ENCODE measurements at places on chromosomes 2 and 18. TPM values are rescaled to one million over a fixed set of nuclear protein-coding genes. Genes with fewer than 3 reads are reported as not detected.

NOSTRIN gene
- not detected for total RNA-seq

DNA sequence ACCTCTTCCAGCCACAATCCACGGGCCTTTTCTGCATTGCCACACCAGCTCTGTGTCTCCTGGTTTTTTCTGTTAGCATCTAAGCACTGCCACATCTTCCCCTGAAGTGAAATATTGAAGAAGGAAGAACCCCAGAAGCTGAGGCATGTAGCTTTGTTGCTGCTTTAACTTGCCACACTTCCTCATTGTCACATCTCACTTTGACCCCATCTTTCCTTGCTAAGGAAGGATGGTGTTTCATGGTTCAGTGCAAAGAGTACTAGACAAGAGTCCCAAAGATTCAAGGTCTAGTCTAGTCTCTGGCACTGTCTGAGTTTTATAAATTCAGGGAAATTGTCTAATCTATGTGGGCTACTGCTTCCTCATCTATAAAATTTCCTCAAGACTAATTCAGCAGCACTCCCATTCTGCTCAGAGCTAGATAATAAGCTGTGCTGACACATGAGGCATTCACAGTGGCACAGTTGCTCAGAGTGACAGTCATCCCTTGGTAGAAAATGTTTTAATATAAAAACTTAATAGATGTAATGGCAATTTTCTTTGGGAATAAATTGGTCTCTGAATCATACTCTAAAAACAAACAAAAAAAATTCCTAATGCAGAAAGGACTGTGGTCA, 483.0 kb upstream of the ID2 start:
- DNase-seq, result no peak

MAP2 gene
- 1.5 TPM for total RNA-seq

GRCh38 chr2:121831841-121832240, 76.4 kb downstream of the TSN start:
- DNase-seq, result no peak

DNA sequence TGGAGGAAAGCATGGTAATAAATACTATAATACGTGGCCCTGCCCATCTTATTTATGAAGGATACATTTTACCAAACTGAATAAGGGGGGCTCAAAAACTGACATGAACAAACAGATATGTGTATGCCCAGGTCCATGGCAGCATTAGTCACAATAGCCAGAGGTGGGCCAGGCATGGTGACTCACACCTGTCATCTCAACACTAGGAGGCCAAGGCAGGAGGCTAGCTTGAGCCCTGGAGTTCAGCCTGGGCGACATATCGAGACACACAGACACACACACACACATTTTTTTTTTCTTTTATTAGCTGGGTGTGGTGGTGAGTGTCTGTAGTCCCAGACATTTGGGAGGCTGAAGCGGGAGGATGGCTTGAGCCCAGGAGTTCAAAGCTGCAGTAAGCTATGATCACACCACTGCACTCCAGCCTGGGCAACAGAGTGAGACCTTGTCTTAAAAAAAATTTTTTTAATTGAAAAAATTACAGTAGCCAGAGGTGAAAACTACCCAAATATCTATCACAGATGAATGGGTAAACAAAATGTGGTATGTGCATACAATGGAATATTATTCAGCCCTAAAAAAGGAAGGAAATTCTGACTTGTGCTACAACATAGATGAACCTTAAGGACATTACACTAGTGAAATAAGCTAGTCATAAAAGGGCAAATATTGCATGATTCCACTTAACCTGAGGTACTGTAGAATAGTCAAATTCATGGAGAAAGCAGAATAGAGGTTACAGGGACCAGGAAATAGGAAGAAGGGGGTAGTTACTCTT, 8.0 kb downstream of the ATP8B1 start:
- peak; percentile 42 for DNase-seq

GRCh38 chr2:37771600-37772088, 100.2 kb upstream of the CDC42EP3 start:
- DNase-seq, result no peak

GREB1 gene
- 1.2 TPM for total RNA-seq

GRCh38 chr2:88897715-88898114, 206.2 kb downstream of the RPIA start:
- DNase-seq, result no peak

CDH7 gene
- 1.5 TPM for total RNA-seq

- DNase-seq, result no peak
Measured at GRCh38 chr18:58495634-58496033, 133.3 kb downstream of the ALPK2 start.

DNA sequence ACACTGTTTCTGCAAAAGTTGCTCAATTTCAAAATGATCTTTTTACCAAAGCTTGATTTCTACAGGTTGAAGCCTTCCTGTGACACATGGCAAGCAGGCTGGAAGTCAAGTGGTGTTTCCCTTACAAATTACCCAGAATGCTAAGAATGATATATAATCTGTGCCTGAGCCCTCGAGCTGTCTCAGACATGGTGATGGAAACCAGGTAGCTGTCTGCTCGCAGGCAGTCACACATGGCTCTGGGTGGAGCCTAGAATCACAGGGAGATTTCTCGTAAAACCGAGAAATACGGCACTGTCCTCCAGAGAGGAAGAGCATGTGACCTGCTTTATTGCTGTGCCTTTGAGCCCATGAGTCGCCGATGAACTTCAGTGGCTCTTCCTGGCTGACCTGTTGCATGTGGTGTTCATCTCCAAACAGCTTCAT, 392.9 kb downstream of the ZNF521 start:
- peak; percentile 18 for DNase-seq

DNA sequence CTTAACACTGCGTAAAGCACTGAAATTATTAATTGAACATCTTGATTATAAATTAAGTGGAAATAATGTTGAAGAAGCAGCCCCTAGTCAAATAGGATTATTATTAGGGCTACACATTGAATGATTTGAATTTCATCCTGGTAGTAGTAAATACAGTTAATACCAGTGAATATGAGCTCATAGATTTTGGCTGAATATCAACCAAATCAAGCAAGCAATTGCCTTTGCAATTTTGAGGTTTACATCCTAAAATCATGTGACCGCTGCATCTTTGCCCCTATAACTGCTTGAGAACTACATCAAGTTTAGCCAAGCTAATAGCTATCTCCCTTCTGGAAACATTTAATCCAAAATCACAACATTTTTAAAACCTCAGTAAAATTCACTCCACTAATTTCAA, 801.2 kb upstream of the PIK3C3 start:
- DNase-seq, result no peak

DNA sequence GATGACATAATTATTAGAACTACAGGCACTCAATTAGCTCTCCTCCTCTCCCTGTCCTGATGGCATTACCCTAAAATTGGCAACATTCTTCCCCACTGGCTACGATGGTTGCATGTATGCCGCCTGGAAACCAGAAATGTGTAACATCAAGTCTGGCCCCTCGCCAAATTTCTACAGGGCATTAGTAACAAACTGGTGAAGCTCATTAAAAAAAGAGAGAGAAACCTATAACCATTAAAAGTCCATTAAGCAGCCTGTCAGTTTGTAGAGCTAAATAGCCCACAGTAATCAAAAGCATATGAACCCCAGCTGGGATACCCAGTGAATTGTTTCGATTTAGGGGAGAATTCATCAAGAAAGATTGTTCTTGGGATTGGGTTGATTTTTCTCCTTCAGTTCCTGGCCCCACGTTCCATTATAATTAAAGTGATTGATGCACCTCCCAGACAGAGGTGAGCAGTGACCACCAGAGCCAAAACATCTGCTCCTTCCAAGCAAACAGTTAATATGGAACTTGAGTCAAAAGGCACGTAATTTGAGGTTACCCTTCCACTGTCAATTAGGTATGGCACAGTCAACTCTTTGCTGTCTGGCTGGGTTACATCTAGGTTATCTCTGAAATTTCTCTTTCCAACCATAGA, 208.6 kb downstream of the C1D start:
- no peak for DNase-seq

DNA sequence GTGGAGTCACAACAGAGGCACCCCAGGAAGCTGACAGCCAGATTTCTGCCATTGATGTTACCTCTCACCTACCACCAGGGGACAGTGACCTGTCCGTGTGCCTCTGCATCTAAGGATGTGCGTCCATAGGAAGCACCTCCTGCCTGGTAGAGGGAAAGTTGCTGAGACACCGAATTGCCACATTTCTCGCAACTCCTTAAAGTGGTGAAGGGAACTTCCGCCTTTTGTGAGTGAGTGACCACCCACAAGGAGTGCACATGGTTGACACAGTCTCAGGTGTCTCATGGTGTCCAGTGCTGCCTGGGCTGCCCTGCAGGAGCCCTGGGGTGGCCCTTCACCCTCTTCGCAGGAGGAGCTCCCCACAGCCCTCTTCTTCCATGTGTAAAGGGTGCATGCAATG, 201.8 kb downstream of the GBX2 start:
- DNase-seq, result no peak

GRCh38 chr18:55779691-55780585, 191.9 kb upstream of the TCF4 start:
- DNase-seq, result no peak

GRCh38 chr2:14492920-14493503, 139.5 kb upstream of the LRATD1 start:
- peak; percentile 98 for DNase-seq

GRCh38 chr18:53698907-53699306, 525.6 kb downstream of the MBD2 start:
- peak; percentile 26 for DNase-seq

CD8B2 gene
- not detected for total RNA-seq

- DNase-seq, result peak; percentile 72
Measured at GRCh38 chr2:229679393-229680125, 34.8 kb downstream of the DNER start.

DNA sequence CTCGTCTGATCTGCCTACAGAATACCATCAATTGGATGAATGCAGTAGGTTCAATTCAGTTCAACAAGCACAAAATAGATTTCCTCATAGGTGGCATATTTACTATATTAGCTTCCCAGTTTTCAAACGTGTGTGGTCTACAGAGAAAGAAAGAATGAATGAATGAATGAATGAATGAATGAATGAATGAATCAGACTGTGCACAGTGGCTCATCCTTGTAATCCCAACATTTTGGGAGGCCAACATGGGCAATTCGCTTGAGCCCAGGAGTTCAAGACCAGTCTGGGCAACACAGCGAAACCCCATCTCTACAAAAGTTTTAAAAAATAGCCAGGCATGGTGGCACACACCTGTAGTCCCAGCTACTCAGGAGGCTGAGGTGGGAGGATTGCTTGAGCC, 94.9 kb downstream of the TRABD2A start:
- no peak for DNase-seq

- no peak for DNase-seq
Measured at GRCh38 chr2:241108271-241109209, 6.5 kb upstream of the MTERF4 start.

DNA sequence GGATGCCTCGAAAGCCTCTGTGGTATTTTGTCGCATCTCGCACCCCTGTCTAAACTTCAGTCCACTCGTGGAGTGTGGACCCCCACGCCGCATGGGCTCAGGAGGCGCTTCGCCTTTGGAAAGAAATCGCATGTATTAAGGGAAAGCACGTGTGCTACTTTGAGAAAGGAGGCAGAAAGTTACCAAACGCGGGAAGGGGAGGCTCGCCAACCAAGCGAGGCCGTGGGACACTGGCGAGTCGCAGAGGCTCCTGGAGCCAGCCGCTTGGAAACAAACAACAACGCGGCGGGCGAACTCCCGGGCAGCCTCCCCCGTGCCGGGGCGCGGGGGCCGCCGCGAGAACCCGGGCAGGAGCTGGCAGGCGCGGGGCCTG, 455 bp upstream of the AGAP1 start:
- DNase-seq, result no peak

DNA sequence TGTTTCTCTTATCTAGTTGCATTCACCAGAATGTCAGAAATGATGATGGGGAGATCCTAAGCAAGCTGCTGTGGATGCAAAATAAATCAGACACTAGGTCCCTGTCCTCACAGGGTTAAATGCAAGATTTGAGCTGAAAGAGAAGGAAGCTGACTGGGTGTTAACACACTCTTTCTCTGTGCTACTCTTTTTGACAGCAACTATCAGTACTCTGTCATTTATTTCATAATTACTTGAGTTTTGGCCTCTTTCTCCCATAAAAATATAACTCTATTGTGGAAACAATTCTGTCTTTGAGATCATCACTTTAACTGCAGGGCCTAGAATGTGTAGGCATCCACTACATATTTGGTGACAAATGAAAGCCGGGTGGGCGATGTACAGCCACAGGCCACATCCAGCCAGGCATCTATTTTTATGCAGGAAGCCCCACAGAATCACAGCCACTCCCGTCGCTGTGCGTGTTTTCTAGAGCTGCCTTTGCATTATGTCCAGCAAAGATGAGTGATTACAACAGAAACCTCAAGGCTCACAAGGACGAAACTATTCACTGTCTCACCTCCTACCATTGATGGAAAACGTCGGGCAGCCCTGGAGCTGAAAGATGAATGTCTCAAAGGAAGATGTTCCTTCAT, 849.0 kb downstream of the RNF144A start:
- no peak for DNase-seq

GRCh38 chr2:24024018-24024417, 14.1 kb downstream of the MFSD2B start:
- DNase-seq, result no peak

TEX261 gene
- total RNA-seq, result 60.1 TPM

- peak; percentile 78 for DNase-seq
Measured at GRCh38 chr2:14720319-14720718, 87.8 kb downstream of the LRATD1 start.

DNA sequence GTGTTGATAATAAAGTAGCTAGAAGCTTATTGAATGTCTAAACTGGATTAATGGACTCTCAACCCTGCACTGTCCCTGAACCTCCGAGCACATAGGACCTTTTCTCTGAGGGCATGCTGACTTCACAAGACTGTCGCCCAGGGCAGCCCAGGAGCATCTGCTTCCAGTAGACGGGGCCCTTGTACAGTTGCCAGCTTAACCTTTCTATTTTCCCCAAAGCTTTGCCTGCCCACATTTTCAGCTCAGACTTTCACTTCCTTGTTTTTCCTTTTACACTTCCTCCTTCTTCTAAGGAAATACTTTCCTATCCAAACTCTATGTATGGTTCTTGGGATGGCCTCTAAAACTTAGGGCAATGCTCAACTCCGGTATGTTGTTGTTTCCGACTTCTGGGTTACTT, 1.3 kb downstream of the VWA3B start:
- DNase-seq, result no peak

ELP2 gene
- 149 TPM for total RNA-seq

DNA sequence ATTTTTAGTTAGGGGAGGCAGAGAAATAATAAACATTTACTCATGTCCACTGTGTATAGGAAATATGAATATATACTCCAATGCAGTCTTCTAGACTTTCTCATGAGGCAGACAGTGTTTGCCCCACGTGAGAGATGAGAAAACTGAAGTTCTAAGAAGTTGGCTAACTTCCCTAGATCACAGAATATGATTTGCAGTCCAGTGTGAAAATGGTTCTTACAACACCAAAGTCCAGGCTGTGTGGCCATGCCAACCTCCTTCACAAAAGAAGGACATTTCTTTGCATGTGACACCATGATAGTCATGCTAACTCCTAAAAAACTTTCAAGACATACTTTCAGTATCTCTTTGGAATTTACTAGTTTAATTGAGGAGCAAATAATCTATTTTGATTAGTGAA, 143.7 kb downstream of the IRS1 start:
- no peak for DNase-seq

DNA sequence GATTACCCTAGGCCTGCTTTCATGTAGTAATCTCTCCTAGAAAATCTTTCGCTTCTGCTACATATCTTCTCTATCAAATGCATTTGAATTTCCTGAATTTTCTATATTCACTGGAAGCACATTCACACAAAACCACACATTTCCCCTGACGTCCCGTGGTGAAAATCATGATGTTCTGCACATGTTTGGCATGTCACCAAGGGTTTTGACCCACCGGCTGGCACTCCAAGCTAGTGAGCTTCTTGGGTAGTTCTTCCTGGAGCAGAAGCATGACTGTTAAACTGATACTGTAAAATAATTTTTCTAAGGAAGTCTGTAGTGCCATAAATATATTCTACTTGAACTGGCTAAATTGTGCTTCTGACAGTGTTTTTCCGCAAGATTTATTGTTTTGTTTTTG, 510.1 kb upstream of the SLC8A1 start:
- DNase-seq, result peak; percentile 11
